ENCODE measurements at places on chromosomes 11 and 22. TPM values are rescaled to one million over a fixed set of nuclear protein-coding genes. Genes with fewer than 3 reads are reported as not detected.

Gene AASDHPPT
- polyA plus RNA-seq: 80.6 TPM

Gene TPBGL
- polyA plus RNA-seq: 0.24 TPM

DNA sequence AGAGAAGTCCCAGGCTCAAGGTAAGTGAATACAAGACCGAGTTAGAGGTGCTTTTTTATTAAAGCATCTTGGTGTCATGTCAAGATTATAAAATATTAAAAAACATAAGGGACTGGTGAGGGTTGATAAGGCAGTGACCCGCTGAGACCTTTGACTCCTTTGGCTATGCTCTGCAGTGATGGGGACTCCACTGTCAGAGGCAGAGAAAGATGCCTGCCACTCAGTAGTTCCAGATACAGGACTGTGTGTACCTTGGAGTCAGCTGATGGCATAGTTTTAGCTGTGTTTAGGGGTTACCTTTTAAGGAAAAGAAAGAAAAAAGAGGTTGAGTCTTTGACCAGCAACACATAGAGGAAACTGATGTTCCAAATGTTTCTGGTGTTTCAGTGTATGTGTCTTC, 40.8 kb downstream of the SHISA8 start:
- no peak for DNase-seq

DNA sequence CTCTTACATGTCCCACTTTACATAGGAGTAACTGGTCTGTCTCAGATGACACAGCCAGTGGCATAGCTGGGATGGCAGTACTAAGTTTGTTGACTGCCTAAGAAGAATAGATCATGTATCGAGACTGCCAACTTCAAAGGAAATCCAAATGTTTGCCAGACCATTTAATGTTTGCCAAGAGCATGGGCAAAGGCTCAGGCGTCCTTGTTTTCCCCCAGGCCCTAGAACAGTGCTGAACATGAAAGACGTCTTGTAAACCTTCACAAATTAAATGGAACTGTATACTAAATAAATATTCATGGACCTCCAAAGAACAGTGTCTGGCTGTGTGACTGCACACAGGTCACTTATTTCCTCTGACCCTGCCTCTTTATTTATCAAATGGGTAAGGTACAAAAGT, 234.7 kb upstream of the CCDC90B start:
- no peak for DNase-seq

DNA sequence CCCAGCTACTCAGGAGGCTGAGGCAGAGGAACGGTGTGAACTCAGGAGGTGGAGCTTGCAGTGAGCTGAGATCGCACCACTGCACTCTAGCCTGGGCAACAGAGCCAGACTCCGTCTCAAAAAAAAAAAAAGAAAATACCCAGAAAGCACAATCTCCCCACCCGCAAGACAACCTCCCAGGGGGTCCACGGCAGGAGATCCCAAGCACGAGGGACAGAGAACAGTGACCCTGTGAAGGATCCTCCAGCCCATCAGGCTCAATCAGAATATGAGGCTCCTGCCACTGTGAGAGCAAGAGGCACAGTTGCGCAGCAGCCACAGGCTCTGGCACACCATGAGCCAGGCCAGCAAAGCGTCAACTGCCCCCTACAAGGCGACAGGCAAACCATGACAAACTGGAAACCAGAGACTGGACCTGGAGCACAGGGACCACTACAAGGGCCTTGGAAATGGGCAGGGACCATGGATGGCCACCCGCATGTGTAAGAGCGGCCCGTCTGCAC, 164.8 kb upstream of the GRK3 start:
- no peak for DNase-seq

GRCh38 chr22:37025500-37026070, 6.0 kb downstream of the MPST start:
- DNase-seq: no peak

GRCh38 chr11:72373163-72373562, 61.2 kb downstream of the CLPB start:
- no peak for DNase-seq

DNA sequence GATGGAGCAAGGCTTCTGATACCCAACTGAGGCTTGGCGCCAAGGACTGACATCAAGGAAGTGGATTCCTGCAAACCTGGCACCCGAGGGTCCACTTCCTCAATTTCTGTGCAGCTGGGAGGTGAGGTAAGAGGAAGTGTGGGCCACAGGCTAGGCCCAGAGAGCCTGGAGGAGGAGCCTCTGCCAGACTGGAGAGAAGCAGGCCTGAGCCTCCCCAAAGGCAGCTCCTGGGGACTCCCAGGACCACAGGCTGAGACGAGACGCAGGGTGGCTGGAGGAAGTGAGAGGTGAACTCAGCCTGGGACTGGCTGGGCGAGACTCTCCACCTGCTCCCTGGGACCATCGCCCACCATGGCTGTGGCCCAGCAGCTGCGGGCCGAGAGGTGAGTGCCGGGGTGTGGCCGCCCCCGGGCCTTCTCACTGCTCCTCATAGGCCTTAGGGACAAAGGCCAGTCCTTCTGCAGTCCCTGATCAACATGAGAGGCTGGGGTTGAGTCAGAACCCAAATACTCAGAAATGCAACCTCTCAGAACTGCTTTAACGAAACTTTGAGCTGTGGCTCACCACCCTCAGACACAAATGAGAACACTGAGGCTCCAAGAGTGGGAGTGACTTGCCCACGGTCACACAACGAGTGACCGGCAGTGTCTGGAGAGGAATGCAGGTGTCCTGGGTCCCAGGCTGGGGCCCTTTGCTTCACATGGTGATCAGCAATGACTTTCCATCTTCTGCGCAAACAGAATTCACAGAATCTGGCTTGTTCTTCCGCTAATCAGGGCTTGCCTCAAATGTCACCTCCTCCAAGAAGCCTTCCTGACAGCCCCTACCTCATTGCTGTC, at the start of gene NCF4:
Gene NCF4, plus strand, starts transcription at position 186 of the 839 bp plus-strand sequence. Its CDS starts 166 bp downstream, at position 352.
- DNase-seq: no peak

- no peak for DNase-seq
Measured at GRCh38 chr11:75655605-75656004, 13.2 kb downstream of the MAP6 start.

Gene SLN
- 0.30 TPM for polyA plus RNA-seq

DNA sequence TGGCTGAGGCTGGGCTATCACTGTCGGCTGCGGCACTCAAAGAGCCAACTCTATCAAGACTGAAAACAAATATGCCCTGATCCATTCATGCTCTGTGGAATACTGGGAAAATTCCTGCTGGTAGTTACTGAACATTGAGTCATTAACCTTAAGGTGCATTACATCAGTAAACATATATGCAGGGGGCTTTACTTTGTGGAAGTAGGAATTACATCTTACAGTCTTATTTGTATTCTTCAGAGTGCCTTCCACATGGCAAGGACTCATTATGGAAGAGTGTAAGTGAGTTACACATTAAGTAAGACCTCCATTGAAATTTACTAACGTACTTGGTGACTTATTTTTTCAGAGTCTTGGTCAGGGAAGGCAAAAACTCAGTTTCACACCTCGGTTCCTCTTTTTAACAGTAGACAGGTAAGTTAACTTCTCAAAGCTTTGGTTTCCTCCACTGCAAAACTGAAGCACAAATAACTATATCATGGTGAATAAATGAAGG, 4.5 kb downstream of the OR5B21 start:
- no peak for DNase-seq

Gene ANKK1
- polyA plus RNA-seq: 0.21 TPM

Gene MRGPRX3
- polyA plus RNA-seq: not detected

GRCh38 chr11:72102631-72102945, 509 bp downstream of the LAMTOR1 start:
- no peak for DNase-seq

GRCh38 chr11:110015695-110016094, 77.5 kb upstream of the ZC3H12C start:
- DNase-seq: no peak

GRCh38 chr22:36197065-36197440, 4.6 kb downstream of the APOL4 start:
- DNase-seq: no peak

DNA sequence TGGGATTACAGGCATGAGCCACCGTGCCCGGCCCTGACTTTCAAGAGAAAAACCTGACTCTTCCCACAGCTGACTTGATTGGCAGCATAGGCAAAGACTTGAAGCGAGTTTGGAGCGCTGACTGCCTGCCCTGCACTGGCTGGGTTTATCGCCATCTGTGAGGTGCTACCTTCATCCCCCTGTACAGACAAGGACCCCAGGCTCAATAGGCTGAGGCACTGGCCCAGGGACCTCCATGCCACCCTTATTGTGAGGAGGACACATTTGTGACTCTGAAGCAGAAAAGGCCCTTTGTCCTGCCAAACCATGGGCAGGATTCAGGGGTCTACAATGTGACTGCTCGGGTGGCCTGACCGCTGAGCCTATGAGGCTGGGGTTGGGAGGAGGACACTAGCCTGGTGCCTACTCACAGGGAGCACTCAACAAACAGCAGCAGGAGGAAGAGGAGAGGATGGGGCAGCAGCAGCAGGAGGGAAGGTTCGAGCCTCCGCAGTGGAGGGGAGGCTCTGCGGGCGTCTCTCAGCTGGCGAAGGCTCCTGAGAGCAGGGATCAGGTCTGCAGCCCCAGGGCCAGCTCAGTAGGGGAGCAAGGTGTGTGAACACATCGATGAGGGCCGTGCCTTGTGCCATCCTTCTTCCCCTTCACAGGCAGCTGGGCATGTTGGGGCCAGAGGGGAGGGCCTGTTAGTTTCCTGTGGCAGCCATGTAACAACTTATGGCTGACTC, 72.9 kb upstream of the WNT7B start:
- no peak for DNase-seq

- DNase-seq: no peak
Measured at GRCh38 chr11:130163346-130164220, 4.0 kb downstream of the ST14 start.

Data from right renal cortex interstitium (tissue), 3 donors.